Central memory CD4-positive, alpha-beta T cell (primary cell): ENCODE measurements at places on chromosomes 12 and 14.
A peak's percentile ranks its signal among the peaks of the same experiment; 100 is the strongest.

DNA sequence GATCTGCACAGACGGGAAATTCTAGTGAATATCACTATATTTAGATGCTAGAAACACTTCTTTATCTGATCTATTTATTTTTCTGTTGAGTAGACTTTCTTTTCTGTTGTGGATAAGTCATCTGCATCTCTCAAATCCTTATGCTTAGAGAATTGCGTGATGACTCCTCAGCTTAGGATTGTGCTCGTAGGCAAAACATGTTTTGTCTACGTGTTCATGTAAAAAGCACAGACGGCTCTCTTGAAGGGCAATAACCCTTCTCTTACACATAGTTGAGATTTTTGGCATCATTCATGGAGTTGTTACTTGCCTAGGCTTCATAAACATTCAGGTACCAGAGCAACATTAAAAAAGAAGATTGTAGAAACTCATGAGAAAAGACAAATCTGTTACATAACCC is 18.6 kb downstream of the PPFIBP1 start:
- DNase-seq, result no peak

GRCh38 chr14:28901631-28902030 is 135.0 kb downstream of the FOXG1 start:
- no peak for DNase-seq

DNA sequence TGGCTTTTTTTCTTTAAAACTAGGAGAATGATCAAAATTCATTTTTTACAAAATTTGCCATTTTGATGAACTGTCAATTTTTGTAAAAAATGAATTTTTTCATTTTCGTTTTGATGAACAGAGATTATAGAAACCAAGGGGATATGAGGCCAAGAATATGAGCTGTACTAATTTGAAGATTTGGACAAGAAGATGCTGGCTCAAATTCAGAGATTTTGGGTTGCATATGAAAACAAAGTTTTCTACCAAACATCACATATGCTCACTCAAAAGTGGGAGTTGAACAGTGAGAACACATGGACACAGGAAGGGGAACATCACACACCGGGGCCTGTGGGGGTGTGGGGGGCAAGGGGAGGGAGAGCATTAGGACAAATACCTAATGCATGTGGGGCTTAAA is 230.7 kb downstream of the SNAPC1 start:
- no peak for DNase-seq

GRCh38 chr12:81610955-81611889 is 147.9 kb downstream of the PPFIA2 start:
- DNase-seq, result no peak

GRCh38 chr12:29617407-29617803 is 119.9 kb upstream of the OVCH1 start:
- no peak for DNase-seq

- no peak for DNase-seq
Measured at GRCh38 chr12:726281-727140, 25.9 kb upstream of the WNK1 start.

DNA sequence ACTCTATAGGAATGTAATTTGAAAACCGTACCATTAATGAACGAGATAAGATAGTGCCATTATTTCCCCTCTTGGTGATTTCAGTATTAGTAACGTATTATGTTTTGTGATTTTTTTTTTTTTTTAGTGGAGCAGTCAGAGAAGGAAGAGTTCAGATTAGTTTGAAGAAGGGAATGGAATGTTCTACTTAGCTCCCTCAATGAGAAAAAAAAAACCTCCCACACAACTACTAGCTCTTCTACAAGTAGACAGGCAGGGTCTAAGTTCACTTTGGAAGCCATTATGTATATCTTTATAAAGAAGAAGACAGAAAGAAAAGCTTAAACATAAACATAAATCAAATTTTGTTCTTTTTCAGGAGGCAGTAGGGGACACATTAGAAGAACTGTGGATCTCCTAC is 27.3 kb downstream of the PNMA1 start:
- no peak for DNase-seq

- DNase-seq, result no peak
Measured at GRCh38 chr12:47734725-47735480, 9.6 kb upstream of the ENDOU start.

DNA sequence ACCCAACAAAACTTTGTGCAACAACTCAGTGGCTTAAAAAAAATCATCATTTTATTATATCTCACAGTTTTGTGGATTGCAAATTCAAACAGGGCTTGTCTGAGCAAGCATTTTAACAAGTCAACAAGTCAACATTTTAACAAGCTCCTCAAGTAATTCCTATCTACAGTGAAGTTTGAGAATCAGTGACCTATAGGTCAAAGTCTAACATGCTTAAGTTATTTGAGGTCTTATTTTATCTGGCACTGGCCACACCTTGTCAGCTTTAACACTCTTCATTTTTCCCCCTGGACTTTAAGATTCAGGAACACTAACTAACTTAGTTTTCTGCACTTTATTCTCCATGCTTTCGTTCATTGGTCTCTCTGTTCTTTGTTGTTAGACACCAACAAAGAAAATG is 71.2 kb upstream of the PELI2 start:
- DNase-seq, result no peak

DNA sequence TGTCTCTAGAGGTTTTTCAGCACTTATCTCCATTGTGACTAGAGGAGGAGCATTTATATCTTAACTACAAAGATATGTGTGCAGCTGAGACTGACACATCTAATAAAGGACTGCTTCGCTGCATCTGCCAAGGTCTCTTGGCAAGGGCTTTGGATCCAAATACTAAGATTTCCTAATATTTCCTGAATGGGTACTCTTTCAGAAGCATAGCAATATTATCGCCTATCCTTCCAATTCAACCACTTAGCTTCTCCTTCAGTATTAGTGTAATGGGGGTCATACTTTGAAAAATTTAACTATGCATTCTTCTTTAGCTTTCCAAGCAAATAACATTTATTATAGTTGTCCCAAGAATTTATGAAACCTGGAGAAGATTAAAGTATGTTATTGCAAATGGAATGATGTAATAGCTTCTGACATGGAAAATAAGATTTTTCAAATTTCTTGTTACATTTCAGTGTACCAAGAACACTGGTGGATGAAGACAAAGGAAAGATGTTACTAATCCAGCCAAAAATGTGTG is 243.0 kb upstream of the PDE3A start:
- DNase-seq, result no peak

DNA sequence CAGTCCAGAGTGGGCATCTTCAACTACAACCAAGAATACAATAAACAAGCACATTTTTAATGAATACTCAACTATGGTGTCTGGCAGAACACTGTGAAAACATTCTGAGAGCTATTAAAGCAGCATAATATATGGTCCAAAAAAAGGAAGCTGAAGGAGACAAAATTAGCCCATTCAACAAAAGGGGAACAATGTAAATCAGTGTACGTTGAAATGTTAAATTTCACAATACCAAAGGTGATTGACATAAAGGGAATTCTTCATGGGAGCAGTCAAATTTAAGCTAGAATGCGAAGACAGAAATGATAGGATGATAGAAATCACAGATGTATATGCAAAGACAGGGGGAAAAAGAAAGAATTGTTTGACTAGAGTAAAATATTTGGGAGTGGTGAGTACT is 41.3 kb upstream of the SYCP3 start:
- no peak for DNase-seq

- DNase-seq, result no peak
Measured at GRCh38 chr12:48334808-48335207, 15.9 kb downstream of the ZNF641 start.

- DNase-seq, result no peak
Measured at GRCh38 chr12:1502831-1503230, 91.5 kb downstream of the FBXL14 start.

GRCh38 chr12:124024263-124024678 is 51.3 kb downstream of the ZNF664 start:
- DNase-seq, result no peak

- DNase-seq, result no peak
Measured at GRCh38 chr14:101715210-101716076, 46.1 kb upstream of the PPP2R5C start.

GRCh38 chr14:68733086-68733914 is 59.6 kb downstream of the ZFP36L1 start:
- DNase-seq, result no peak

GRCh38 chr12:59115526-59115925 is 195.2 kb upstream of the LRIG3 start:
- no peak for DNase-seq

GRCh38 chr12:43805860-43806736 is at the start of gene TWF1:
Gene TWF1 (minus strand): TSS chr12:43806317. CDS start chr12:43806245, 72 bp downstream.
- DNase-seq, result peak; percentile 86

DNA sequence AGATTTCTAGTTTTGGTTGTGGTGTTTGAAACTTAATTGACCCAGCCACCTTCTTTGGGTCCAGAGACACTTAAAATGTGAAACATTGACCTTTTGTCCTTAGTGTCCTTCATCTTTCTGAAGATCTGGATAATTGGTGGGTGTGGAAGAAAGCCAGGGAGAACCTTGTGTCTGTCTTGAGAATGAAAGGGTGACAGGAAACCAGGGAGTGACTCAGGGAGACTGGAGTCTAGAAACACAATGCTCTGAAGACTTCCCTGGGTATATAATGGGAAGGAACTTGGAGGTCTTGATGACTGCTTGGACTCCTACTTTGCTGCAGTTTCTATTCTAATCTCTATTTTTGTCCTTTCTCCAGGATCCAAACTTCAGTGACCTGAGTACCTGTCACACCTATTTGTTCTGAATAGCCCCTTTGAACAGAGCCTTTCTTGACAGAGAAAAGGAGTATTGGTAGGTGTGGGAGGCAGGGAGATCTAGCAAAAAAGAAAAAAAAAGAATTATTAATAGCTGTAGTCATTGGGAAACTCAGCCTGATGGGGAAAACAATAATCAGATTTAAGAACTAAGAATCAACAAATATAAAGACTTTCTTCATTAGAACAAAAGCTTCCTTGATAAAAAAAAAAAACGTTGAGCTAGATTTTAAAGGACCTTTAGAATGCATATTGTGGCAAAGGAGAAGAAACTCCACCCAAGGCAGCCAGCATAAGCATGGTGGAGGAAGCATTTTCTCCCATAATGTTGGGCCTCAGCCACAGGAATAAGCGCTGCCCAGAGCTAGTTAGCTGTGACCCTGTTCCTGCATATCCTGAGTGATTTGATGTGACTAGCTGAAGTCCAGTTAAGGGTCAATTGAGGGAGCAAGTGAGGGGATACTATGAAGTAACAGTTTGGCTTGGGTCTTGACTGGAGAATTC is 77.9 kb upstream of the HOXC13 start:
- no peak for DNase-seq

DNA sequence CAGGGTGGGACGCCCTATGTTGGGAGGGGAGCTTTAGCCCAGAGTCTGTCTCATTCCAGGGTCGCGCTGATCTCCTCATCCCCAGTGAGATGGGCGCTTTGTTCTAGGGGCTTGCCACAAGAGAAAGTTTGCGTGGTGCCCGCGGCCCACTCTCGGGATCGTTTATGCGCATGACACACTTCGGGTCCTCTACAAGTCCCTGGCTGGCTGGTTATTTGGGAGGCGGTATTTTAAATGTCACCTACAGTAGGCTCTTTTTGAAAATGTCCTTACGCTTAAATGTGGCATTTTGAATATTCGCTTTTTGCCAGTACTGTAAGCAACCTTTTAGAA is 541 bp downstream of the GOLT1B start:
- peak; percentile 26 for DNase-seq

GRCh38 chr12:109652233-109652976 is 61.2 kb upstream of the FAM222A start:
- no peak for DNase-seq

DNA sequence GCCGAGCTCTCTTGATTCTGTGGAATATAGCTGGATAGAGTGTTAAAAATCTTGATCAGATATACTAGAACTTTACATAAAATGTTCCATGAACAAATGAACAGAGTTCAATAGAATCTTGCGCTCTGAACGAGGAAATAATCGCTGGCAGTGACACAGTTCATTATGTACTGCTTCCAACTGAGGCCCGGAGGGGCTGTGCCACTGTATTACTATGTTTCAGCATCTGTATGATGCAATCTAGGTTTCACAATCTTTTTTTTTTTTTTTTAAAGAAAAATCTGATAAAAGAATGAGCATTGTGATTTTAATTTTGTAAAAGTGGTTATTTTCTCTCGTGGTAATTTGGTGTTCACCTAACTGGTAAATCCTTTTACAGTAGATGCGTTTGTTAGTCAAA is 77.2 kb downstream of the FERMT2 start:
- DNase-seq, result no peak

DNA sequence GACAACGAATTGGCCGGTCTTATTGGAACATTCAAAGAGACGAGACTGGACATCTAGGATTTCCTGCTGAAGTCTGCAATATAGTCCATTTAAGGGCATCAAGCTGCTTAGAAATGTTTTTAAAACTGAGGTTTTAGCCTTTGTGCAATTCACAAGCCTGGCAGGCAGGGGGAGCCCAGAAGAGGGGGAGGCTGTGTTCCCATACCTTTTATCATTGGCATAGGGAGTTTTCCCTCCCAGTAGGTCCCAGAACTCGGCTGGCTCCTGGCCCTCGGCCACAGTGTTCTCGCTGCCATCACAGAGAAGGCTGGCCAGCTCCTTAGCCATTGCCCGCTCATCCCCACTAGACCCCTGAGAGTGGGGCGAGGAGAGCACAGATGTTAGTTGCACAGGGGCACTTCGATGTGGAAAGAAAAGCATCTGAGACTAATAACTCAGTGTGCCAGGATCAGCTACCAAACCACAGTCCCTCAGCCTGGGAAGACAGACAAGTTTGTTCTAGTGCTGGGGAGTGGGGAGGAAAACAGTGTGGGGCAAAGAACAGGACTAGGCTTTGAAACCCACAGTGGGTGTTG is 15.1 kb downstream of the AVIL start:
- DNase-seq, result peak; percentile 19

DNA sequence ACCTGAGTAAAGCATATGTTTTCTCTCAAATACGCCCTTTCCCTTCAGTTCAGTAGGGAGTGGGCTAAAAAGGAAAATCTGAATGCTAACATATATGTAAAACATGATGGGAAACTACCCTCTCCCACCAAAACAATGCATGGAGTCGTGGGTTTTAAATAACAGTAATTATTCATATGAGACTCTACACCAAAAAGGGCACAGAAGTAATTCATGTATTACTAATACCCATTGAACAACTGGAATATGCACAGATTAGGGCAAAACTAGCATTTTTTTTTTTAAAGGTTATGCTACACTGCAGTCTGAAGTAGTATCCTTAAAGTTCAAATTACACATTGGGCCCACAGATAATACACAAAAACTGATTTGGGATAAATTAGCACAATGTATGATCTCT is 8.1 kb upstream of the ARID2 start:
- no peak for DNase-seq

DNA sequence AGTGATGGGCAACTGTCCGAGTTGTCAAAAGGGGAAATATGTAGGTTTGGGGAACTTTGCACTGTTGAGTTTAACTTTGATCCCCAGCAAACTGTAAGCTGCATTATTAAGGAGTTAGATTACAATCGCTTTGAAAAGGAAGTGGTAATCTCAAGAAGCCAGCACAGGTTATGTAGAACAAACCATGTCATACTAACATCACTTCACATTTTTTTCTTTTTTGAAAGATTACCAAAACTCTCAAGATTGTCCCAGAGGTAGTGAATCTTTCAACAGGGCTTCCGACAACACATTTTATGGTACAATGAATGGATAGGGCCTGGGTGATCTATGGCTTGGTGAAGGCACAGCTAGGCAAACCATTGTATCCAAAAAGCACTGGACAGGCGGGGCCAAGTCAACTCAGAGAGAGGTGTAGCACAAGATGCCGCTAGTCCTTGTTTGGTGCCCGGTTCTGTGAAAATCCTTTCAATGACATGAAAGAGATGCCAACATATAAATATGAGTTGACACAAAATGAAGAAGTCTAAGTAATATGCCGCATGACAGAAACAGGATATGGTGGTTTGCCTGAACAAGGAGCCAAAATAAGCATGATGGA is 24.3 kb upstream of the PARP11 start:
- DNase-seq, result peak; percentile 70

GRCh38 chr12:51390891-51391282 is 319 bp downstream of the GALNT6 start:
- peak; percentile 12 for DNase-seq
